Caco-2 (cell line): ENCODE measurements at places on chromosomes 12 and 14.

GRCh38 chr12:46983959-46984841 lies 95.2 kb upstream of the PCED1B start:
- peak; percentile 66 for DNase-seq

DNA sequence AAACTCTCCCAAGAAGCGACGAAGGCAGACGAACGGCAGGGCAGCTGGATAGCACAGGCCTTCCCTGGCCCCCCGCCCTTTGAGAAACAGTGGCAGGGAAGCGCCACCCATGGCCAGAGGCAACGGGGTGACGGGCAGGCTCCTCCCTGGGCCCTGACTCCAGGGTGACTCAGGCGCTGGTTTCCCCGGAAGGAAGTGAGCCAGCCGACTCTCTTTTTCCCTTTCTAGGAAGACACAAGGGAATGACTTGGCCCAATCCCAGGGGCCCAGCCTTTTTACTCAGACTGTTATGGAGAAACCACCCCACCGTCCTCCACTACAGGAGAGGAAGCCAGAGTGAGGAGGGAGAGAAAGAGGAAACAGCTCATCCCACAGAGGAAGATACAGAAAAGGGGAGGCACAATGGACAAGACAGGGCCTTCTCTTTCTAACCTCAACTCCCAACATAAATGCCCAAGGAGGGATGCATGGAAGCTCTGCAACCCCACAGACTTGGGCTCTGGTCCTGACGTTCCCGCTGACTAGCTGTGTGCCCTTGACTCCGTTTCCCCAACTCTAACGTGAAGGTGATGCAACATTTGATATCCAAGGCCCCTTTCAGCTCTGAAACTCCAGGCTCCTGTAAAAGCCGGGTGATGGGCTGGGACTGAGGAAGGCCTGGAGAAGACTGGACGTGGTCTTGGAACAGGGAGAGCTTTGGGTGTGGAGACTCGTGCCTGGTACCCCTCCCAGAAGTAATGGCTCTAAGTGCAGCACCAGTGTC lies 27.9 kb downstream of the ACTN1 start:
- no peak for DNase-seq

GRCh38 chr12:120741476-120742421 lies 16.1 kb downstream of the ACADS start:
- no peak for DNase-seq

- DNase-seq = no peak
Observed at GRCh38 chr12:106291342-106291741, 11.2 kb upstream of the TCP11L2 start.

DNA sequence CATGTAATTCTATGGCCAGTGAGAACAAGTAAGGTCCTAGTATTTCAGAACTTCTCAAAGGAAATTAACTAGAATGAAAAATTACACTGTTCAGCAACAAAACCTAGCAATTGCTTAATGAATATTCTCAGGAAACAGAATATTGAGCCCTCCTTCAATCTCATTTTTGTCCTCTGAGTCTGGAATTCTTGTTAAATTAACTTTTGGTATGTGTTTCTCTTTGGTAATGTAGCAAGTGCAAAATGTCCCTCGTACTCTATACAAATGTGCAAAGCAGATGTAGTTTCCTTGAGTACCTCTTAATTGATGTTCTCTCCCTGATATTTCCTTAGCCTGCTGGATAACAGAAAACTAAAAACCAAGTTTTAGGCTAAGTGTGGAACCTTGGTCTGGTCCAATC lies 190.8 kb upstream of the CNOT2 start:
- DNase-seq = no peak

DNA sequence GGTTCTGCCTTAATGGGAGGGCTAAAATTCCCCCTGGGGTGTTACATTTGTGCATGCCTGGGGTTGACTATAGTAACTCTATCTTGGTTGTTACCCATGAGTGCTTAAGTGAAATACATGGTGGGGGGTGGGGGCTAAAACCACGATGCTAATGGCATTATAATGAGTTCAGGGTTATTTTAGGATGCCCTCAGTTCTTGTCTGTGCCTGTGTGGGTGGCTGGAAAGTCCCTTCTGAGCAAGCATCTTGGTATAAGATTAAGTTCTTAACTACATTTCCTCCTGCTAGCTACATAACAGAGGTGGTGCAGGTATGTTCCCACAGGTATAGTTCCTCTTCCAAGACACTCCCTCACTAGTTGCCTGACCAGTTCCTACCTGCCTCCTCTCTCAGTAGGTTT lies 822.3 kb downstream of the LRFN5 start:
- no peak for DNase-seq

GRCh38 chr12:48300774-48301173 lies 49.9 kb downstream of the ZNF641 start:
- DNase-seq = no peak
